ENCODE measurements at places on chromosomes 6 and 20.

DNA sequence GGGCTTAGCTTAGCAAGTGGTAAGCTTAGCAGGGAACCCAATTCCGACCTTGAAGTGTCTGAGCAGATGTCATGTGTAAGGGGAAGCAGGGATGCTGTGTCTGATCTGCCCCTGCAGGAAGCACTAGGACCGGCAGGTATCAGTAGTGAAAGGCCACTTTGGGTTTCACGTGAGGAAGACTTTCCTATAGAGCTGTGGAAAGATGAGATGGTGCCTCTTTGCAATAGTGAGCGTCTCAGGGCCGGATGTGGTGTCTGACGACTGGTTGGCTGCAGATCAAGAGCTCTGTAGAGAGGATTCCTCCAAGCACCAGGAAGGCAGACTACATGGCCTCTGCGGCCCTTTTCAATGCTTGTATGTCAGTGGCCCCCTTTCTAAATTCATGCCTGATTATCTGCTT, 98.3 kb downstream of the TIAM2 start:
- H3K27me3 ChIP-seq: no peaks in the 10 kb centered on the region
- H3K36me3 ChIP-seq: peaks cover 34% of the 10 kb centered on the region
- no peak for DNase-seq
- no peak overlapping the region for H3K27ac ChIP-seq

GRCh38 chr20:56930876-56931275, 301.8 kb downstream of the TFAP2C start:
- no peak overlapping the region for H3K27ac ChIP-seq
- no peak overlapping the region for H3K4me3 ChIP-seq
- H3K36me3 ChIP-seq: no peaks in the 10 kb centered on the region
- H3K27me3 ChIP-seq: peaks cover 42% of the 10 kb centered on the region
- no peaks in the 10 kb centered on the region for H3K4me1 ChIP-seq

GRCh38 chr6:163802267-163802666, 387.7 kb downstream of the QKI start:
- H3K27ac ChIP-seq: no peak overlapping the region
- H3K36me3 ChIP-seq: peaks cover 8% of the 10 kb centered on the region
- no peak for DNase-seq

- DNase-seq: no peak
- H3K36me3 ChIP-seq: no peaks in the 10 kb centered on the region
- no peaks in the 10 kb centered on the region for H3K4me1 ChIP-seq
- no peaks in the 10 kb centered on the region for H3K27me3 ChIP-seq
- H3K4me3 ChIP-seq: no peak overlapping the region
Observed at GRCh38 chr6:9116026-9116425, 680.7 kb upstream of the SLC35B3 start.

- no peak for DNase-seq
- H3K4me3 ChIP-seq: no peak overlapping the region
- H3K36me3 ChIP-seq: no peaks in the 10 kb centered on the region
- no peaks in the 10 kb centered on the region for H3K4me1 ChIP-seq
Observed at GRCh38 chr20:10647471-10647870, 26.3 kb downstream of the JAG1 start.

- H3K36me3 ChIP-seq: peaks cover 8% of the 10 kb centered on the region
- no peak for DNase-seq
- H3K27me3 ChIP-seq: no peaks in the 10 kb centered on the region
- no peaks in the 10 kb centered on the region for H3K4me1 ChIP-seq
- H3K27ac ChIP-seq: no peak overlapping the region
Observed at GRCh38 chr6:22783931-22784330, 214.6 kb downstream of the HDGFL1 start.

- peak overlapping the region; percentile 60 for H3K4me3 ChIP-seq
- H3K4me1 ChIP-seq: peaks cover 80% of the 10 kb centered on the region
- H3K27me3 ChIP-seq: no peaks in the 10 kb centered on the region
- H3K27ac ChIP-seq: peak overlapping the region; percentile 73
- DNase-seq: peak; percentile 79
Observed at GRCh38 chr6:111992851-111993250, 61.1 kb upstream of the CCN6 start.

- H3K4me1 ChIP-seq: no peaks in the 10 kb centered on the region
- H3K4me3 ChIP-seq: no peak overlapping the region
- no peaks in the 10 kb centered on the region for H3K27me3 ChIP-seq
- no peak overlapping the region for H3K27ac ChIP-seq
- H3K36me3 ChIP-seq: no peaks in the 10 kb centered on the region
Observed at GRCh38 chr6:147765541-147765940, 257.1 kb downstream of the SAMD5 start.

- no peak for DNase-seq
- H3K36me3 ChIP-seq: peaks cover 12% of the 10 kb centered on the region
- H3K4me1 ChIP-seq: no peaks in the 10 kb centered on the region
- H3K27ac ChIP-seq: no peak overlapping the region
- H3K4me3 ChIP-seq: no peak overlapping the region
Observed at GRCh38 chr6:111306104-111306888, 176.7 kb downstream of the REV3L start.

GRCh38 chr20:37904008-37904642, 1.2 kb downstream of the VSTM2L start:
- peaks cover 4% of the 10 kb centered on the region for H3K36me3 ChIP-seq
- no peak overlapping the region for H3K27ac ChIP-seq
- H3K4me1 ChIP-seq: peaks cover 14% of the 10 kb centered on the region
- H3K4me3 ChIP-seq: peak overlapping the region; percentile 75

- peaks cover 8% of the 10 kb centered on the region for H3K27me3 ChIP-seq
- H3K4me3 ChIP-seq: no peak overlapping the region
- no peak overlapping the region for H3K27ac ChIP-seq
- no peaks in the 10 kb centered on the region for H3K4me1 ChIP-seq
- peak; percentile 69 for DNase-seq
Observed at GRCh38 chr20:33915726-33916331, 77.9 kb upstream of the RALY start.

GRCh38 chr20:9613871-9614270, 99.5 kb downstream of the LAMP5 start:
- H3K27me3 ChIP-seq: peaks cover 10% of the 10 kb centered on the region
- H3K4me1 ChIP-seq: no peaks in the 10 kb centered on the region
- no peak overlapping the region for H3K4me3 ChIP-seq
- no peaks in the 10 kb centered on the region for H3K36me3 ChIP-seq
- no peak overlapping the region for H3K27ac ChIP-seq
- no peak for DNase-seq

GRCh38 chr6:144321839-144322591, 36.9 kb downstream of the UTRN start:
- no peaks in the 10 kb centered on the region for H3K36me3 ChIP-seq
- H3K4me3 ChIP-seq: no peak overlapping the region
- H3K27ac ChIP-seq: no peak overlapping the region
- peaks cover 34% of the 10 kb centered on the region for H3K4me1 ChIP-seq

DNA sequence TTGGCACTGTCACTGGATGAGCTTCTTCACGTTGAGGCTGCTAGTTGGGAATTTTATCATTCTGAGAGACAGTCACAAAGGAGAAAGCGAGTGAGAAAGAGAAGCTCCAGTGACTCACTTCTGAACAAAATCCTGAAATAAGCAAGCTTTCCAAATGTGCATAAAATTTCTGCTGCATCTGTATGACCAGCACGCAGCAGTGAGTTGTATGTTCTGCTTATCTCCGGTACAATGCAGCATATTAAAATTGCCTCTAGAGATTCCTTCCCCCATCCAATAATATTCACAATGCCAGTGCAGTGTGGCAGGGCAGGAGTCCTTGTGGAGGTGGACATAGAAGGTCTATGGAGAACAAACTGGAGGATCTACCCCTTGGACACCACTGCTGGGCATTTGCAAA, 290.5 kb downstream of the ADGB start:
- no peak overlapping the region for H3K27ac ChIP-seq
- H3K27me3 ChIP-seq: peaks cover 12% of the 10 kb centered on the region
- no peaks in the 10 kb centered on the region for H3K36me3 ChIP-seq
- DNase-seq: no peak
- H3K4me3 ChIP-seq: no peak overlapping the region
- no peaks in the 10 kb centered on the region for H3K4me1 ChIP-seq

- no peak overlapping the region for H3K4me3 ChIP-seq
- no peaks in the 10 kb centered on the region for H3K36me3 ChIP-seq
- peaks cover 1% of the 10 kb centered on the region for H3K27me3 ChIP-seq
- no peak overlapping the region for H3K27ac ChIP-seq
Observed at GRCh38 chr6:117401799-117402198, 23.9 kb downstream of the ROS1 start.

DNA sequence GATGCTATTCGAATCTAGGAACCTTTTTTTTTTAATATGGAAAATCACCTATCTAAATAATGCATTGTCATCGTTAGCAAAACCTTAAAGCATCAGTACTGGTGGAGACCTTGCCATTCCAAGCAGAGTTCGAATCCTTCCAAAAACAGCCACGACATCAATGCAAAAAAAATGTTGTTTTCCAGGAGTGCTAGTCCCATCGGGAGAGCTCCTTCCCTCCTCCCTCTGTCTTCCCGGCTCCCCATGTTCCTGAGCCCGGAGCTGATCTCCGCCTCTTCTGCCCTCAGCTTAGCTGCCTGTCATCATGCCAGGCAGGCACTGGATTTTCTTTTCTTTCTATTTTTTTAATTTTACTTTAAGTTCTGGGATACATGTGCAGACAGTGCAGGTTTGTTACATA, 153.6 kb upstream of the QKI start:
- no peak for DNase-seq
- H3K4me3 ChIP-seq: no peak overlapping the region
- H3K36me3 ChIP-seq: no peaks in the 10 kb centered on the region
- H3K27ac ChIP-seq: no peak overlapping the region

GRCh38 chr6:43570876-43571441, 4.9 kb downstream of the XPO5 start:
- DNase-seq: no peak
- peaks cover 25% of the 10 kb centered on the region for H3K36me3 ChIP-seq
- H3K27me3 ChIP-seq: no peaks in the 10 kb centered on the region
- H3K27ac ChIP-seq: peak overlapping the region; percentile 87
- peak overlapping the region; percentile 75 for H3K4me3 ChIP-seq

GRCh38 chr6:140636271-140636907, 1261.9 kb upstream of the CITED2 start:
- H3K4me1 ChIP-seq: no peaks in the 10 kb centered on the region
- no peak for DNase-seq
- no peaks in the 10 kb centered on the region for H3K36me3 ChIP-seq

DNA sequence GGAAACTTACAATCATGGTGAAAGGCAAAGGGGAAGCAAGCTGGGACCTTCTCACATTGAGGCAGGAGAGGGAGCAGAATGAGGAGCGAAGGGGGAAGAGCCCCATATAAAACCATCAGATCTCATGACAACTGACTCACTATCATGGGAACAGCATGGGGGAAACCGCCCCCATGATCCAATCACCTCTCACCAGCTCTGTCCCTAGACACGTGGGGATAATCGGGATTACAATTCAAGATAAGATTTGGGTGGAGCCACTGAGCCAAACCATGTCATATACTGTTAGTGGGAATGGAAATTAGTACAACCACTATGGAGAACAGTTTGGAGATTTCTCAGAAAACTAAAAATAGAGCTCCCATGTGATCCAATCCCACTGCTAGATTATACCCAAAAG, 163.7 kb downstream of the MANEA start:
- DNase-seq: no peak
- H3K4me1 ChIP-seq: no peaks in the 10 kb centered on the region
- H3K36me3 ChIP-seq: no peaks in the 10 kb centered on the region
- no peak overlapping the region for H3K27ac ChIP-seq
- no peaks in the 10 kb centered on the region for H3K27me3 ChIP-seq
- H3K4me3 ChIP-seq: no peak overlapping the region

DNA sequence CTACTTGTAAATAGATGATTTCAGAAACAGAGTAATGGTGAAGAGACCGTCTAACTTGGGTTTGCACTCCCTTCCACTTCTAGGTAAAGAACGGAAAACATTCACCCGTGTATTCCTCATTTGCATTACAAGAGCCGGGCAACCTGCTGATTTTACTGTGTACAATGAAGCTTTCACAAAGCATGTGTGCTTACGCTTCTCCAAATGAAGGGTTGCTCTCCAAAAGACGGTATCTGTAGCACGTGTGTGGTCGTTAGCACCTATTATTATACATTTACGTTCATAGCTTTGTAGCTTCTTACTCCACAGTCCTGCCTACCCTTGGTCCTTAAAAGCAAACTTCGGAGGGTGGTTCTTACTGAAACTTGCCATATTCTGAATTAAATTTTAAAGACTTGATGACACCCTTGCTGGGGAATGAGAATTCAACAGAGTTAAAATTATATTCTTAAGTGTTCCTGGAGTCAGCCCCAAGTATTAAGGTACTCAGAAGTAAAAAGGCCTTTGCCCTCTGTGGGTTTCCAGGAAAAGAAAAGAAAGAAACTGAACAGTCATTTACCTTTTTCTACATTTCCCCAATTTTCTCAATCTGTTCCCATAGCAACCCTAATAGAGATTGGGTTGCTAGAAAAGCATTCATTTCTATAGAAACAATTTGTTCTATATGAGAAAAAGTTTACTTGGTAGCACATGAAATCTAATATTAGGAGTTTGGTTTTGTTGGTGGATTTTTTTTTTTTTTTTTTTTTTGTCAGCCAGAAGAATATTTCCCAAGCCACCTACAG, 61.9 kb upstream of the KCNG1 start:
- no peak for DNase-seq
- H3K36me3 ChIP-seq: no peaks in the 10 kb centered on the region
- no peaks in the 10 kb centered on the region for H3K4me1 ChIP-seq
- H3K27me3 ChIP-seq: peaks cover 41% of the 10 kb centered on the region
- H3K27ac ChIP-seq: no peak overlapping the region

- H3K4me3 ChIP-seq: no peak overlapping the region
- no peaks in the 10 kb centered on the region for H3K36me3 ChIP-seq
- peaks cover 6% of the 10 kb centered on the region for H3K4me1 ChIP-seq
- no peak overlapping the region for H3K27ac ChIP-seq
Observed at GRCh38 chr6:3869632-3870527, 20.7 kb downstream of the FAM50B start.

- no peaks in the 10 kb centered on the region for H3K36me3 ChIP-seq
- H3K27ac ChIP-seq: no peak overlapping the region
- no peak for DNase-seq
- no peaks in the 10 kb centered on the region for H3K4me1 ChIP-seq
- H3K4me3 ChIP-seq: no peak overlapping the region
- no peaks in the 10 kb centered on the region for H3K27me3 ChIP-seq
Observed at GRCh38 chr6:139979021-139979725, 604.7 kb upstream of the CITED2 start.

DNA sequence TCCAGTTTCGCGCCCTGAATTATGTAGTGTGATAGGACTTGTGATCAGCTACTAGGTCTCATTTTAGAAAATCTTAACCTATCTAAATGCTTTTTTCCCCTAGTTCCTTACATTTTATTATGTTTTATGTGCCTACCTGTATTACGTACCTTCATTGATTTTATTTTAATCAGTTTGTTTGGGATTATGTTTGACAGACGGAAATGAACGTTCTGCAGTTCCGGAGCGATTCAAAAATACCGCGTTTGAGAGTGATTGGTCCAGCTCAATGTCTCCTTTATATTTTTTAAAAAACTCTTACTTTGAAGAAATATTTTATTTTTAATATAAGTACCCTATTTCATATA, 114.3 kb upstream of the BTN3A2 start:
- peak overlapping the region; percentile 93 for H3K4me3 ChIP-seq
- no peak for DNase-seq
- no peaks in the 10 kb centered on the region for H3K27me3 ChIP-seq
- H3K36me3 ChIP-seq: no peaks in the 10 kb centered on the region
- H3K4me1 ChIP-seq: peaks cover 46% of the 10 kb centered on the region
